ENCODE measurements at places on chromosomes 1 and 21.

GRCh38 chr1:42431514-42431913 is 24.3 kb downstream of the ZMYND12 start:
- no peak for DNase-seq

DNA sequence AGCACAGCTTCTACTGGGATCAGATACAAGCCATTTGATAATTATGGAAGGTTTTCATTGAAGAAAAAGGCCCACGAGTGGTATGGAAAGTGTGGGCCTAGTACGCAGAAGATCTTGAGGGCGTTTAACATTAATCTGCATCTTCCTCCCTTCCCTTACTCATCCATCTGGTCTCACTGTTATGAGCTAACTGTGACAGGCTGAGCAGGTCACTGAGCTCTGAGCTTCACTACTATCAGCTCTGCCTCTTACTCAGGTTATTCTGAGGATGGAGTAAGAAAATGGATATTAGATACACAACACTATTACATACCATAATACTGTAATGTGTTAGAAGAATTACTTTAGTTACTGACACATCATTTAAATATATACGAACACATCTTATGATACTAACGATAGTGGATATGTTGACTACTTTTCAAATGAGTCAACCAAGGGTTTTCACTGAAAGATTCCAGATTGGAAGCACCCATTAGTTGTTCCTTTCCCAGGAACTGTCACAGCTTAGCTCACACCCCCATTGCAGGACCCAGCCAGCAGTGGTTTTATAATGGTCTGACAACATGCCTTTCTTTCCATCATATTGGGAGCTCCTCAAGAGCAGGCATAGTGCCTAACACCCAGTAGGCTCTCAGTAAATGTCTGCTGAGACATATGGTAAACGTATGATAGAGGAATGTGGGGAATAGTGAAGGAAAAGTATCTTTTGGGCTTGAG is 97.8 kb upstream of the C8B start:
- DNase-seq = no peak

- no peak for DNase-seq
These were observed 20.0 kb upstream of the SCMH1 start for GRCh38 chr1:41261926-41262618.

- peak; percentile 46 for DNase-seq
These were observed 157.7 kb downstream of the TRIM33 start for GRCh38 chr1:114353262-114353661.

DNA sequence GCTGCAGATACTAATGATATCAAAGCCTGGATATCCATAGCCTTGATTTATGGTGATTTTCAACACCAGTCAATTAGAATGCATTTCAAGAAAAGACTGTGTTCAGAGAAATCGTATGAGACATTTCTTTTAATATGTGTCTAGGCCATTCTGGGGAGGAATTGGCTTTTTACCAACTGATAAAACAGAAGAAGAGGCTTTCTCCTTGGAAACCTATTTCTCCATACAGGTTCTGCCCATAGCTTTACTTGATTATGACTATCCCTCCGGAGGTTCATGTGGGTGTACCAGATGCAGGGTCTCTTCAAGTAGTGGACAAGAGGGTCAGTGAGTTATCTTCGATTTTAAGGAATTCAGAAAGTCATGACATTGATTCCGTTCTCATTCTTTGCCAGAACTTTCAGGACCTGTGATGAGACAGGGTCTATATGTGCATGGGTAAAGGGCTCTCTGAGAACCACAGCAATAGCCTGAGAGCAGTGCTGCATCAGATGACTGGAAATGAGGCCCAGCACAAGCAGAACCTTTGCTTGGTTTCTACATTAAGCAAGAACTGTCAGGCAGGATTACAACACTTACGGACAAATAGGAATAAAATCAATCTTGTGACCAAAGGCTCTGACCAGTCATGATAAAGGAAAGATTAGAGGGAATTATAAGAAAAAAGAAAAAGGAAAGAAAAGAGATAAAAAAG is 263.7 kb upstream of the SGIP1 start:
- no peak for DNase-seq

- DNase-seq = no peak
These were observed 119.1 kb downstream of the ACTL8 start for GRCh38 chr1:17874231-17874630.

DNA sequence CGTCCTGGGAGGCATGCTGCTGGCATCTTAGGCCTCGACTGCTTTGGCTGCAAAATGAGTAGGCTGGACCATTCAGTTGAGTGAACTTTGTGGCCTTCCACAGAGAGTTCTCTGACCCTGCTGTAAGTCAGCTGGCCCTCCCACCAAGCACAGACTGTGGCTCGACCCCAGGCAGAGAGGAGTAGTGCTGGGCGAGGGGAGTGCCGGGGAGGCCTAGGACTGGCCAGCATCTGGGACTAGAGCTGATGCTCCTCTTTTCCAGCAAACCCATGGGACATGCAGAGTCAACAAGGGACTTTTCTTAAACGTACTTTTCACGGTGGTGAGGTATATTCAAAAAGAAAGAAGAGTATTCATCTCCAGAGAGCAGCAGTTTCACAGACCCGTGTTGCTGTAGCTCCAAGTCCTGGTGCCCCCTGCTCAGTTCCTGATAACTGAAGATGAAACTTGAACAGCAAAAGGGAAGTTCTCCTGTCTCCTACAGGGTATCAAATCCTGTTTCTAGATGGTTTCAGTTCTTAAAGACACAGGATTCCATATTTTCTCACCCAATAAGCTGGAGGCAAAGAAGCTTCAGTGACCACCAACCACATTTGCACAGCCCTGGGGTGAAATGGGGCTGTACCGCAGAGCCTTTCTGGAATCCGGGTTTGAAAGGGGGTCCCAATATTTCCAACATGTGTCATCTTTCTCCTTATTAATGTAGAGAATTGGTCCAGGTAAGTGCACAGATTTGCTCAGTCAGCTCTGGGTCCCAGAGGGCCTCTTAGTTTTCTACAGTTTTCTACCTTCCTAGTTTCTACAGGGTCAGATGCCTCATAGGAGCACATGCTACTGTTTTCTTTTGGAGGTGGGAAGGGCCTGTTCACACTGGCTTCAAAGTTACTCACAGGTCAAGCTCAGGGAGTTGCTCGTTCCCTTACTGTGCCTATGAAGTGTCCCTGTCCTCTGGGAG is 20.9 kb downstream of the BATF3 start:
- DNase-seq = no peak

DNA sequence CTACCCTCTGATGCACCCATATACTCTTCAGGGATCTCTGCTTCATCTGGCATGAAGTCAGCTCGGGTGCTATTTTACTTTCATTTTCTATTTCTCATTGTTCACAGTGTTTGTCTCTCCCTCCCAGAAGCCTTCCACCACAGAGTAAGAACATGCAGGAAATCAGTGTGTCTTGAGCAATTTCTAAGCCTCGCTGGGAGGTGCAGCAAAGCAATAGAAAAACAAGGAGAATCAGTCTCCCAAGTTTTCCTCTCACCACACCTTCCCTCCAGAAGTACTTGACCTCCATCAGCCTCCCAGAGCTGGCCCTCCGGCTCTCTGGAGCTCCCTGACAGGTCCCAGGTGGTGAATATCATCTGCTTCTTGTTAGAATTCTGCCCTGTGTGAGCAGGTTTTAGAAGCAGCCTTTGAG is 594.7 kb upstream of the CAMK1G start:
- DNase-seq = no peak

DNA sequence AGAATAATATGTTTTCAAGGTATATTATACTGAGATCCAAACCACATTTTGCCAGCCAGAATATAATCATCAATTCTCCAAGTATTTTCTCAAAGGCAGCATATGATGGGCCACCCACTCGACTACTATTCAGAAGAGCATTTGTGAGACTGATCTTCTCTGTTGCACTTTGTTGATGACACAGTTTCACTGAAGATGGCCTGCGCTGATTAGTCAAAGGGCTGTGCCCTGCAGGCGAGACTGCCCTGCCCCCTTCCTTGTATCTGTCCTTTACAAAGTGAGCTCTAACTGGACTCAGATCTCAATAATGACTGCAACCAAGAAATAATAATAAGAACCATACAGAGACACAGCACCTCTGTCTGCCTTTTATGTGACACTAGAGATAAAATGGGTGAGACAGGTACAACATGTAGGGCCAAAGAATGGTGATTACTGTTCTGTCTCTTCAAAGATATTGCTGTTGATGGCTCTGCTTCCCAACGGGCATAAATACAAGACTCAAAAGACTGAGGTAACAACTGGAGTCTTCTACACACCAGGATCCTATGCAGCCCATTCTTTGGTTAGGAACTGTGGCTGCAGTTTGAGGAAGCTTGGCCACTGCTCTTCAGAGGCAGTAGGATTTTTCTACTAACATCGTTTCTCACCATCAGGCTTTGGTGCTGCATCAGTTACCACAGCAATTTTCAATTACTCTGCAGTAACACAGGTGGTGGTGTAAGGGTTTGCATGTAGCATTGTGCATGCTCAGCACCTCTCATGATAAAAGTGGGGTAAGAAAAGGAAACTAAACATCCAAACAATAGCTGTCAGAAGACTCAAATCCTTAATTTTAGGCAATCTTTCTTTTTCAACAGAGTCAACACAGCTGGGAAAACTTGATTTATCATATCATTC is 481.1 kb downstream of the PTBP2 start:
- DNase-seq = no peak

Measured in posterior cingulate gyrus (tissue), 11 donors.